ENCODE measurements at places on chromosomes 12 and 14.

GRCh38 chr14:65173973-65174693 lies 71.8 kb upstream of the MAX start:
- DNase-seq: no peak

DNA sequence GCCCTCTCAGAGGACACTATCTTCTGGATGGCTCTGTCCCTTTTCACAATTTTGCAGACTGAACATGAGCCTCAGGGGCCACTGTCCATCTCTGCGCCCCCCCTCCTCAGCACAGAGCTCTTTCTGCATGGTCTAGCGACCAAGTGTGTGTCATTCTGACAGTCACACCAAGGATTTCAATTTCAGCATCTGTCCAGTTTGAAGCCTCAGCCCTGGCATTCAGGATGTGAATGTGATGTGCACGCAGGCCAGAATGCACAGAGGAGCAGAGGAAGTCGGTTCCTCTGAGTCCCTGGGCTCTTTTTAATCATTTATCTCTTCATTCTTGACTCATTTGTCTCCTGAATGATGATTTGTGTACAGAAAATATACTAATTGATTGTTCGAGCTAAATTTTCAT lies 102.0 kb upstream of the PWP1 start:
- no peak for DNase-seq

DNA sequence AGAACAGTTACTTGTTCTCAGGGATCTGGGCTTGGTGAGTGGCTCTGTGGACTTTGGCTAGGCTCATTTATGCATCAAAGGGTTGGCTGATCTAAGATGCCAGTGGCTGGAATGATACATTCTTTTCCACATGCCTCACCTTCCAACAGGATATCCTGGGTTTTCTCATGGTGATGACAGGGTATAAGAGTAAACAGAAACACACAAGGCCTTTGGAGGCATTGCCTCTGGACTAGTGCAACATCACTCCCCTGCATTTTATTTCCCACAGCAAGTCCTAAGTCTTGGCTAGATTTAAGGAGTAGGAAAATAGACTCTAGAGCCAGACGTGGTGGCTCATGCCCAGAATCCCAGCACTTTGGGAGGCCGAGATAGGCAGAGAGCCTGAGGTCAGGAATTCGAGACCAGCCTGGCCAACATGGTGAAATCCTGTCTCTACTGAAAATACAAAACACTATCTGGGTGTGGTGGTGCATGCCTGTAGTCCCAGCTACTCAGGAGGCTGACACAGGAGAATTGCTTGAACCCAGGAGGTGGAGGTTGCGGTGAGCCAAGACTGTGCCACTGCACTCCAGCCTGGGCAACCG lies 47.9 kb downstream of the RPH3A start:
- DNase-seq: no peak

GRCh38 chr12:88035907-88036289 lies 6.7 kb upstream of the C12orf50 start:
- no peak for DNase-seq

DNA sequence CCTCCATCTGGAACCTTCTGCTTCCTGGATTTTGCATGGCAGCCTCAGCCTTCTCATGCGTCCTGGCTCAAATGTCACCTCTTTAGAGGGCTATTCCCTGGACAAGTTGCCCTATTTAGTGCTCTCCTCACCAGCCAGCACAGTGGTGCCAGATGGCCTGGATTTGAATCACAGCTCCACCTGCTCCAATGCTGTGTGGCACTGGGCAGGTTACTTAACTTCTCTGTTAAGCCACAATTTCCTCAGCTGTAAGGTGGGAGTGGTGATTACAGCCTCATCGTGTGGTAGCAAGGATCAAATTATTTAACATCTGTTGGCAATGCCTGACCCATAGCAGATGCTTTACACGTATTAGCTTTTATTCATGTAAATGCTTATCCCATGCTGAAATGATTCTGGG lies 16.7 kb upstream of the POP5 start:
- no peak for DNase-seq

- no peak for DNase-seq
Observed at GRCh38 chr12:8991371-8992345, 2.3 kb downstream of the KLRG1 start.

- no peak for DNase-seq
Observed at GRCh38 chr12:113532292-113532691, 60.6 kb upstream of the LHX5 start.

GRCh38 chr14:34692348-34692747 lies 22.0 kb downstream of the CFL2 start:
- DNase-seq: no peak

- no peak for DNase-seq
Observed at GRCh38 chr12:119942386-119942785, 46.6 kb upstream of the BICDL1 start.

DNA sequence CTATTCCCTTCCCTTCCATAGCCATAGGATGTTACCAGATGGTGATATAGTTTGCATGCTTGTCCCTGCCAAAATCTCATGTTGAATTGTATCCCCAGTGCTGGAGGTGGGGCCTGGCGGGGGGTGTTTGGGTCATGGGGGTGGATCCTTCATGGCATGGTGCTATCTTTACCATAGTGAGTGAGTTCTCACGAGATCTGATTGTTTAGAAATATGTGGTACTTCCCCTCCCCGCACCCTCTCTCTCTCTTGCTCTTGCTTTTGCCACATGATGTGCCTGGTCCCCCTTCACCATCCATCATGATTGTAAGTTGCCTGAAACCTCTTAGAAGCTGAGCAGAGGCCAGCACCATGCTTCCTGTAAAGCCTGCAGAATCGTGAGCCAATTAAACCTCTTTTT lies 181.3 kb downstream of the CAND1 start:
- no peak for DNase-seq

DNA sequence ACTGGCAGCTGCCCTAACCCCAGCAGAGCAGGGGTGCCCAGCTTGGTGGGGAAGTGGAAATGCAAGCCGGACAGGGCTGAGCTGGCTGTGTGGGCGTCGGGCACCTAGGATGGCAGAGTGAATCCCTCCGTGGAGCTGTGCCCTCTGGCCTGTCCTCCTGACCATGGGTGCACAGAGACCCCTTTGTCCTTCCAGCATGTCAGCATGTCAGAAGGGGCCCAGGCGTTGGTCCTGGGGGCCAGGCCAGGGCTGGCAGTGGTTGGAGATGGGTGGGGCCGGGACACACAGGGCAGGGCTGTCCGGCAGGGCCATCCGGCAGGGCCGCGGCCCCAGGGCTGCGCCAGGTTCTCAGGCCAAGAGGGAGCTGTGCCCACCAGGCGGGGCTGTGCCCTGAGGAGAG lies 8.8 kb upstream of the TEX22 start:
- DNase-seq: no peak

GRCh38 chr14:102551995-102552705 lies 40.3 kb upstream of the RCOR1 start:
- DNase-seq: no peak

GRCh38 chr14:92974541-92975345 lies 51.8 kb downstream of the CHGA start:
- no peak for DNase-seq

DNA sequence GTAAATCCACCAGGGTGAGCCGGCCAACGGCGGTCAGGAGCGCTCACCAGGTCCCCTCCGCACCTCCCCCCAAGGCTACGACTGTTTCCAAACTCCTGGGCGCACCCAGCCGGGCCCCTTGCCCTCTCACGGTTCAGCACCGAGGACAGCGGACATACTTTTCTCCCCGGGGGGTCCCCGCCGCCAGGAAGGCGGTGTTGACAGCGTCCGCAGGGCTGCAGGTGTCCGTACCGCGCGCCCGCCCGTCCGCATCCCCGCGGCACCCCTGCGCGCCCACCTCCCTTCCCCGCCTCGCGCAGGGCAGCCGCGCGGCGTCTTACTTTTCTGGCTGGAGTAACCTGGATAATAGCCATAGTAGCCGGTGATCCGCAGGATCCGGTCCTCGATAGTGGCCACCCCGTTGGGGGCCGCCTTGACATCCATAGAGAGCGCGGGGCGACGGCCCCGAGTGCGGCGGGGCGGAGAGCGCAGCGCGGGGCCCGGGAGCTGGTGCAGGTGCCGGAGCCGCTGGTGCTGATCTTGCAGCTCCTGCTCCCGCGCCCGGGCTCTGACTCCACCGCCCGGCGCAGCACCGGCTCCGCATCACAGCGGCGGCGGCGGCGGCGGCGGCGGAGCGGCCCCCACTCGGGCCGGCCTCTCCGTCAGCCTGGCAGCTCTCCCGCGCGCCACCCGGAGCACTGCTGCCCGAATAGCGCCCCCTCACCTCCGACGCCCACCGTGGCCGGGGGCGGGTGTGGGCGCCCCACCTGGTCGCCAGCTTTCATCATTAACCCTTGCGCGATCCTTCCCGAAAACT lies at the start of gene SLC35F4:
Gene SLC35F4 (minus strand): TSS at position 690 of the 796 bp plus-strand sequence.
- DNase-seq: no peak

DNA sequence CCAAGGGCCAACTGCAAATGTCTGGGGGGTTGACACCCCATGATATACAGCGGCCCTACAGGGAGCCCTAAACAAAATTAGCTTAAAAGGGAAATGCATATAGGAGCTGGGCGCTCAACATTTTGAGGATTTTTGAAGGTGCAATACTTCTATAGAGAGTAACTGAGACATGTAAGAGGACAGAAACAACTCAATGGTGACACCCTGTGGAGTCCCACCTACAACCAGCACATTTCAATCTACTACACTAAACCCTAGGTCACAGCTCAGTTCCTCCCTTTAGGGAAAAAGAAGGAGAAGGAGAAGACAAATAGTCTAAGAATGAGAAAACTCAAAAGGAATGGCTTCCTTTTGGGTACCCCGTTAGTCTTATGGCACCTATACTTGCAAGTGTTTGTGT lies 1010.5 kb upstream of the NOVA1 start:
- no peak for DNase-seq

GRCh38 chr14:96502621-96503305 lies 581 bp downstream of the PAPOLA start:
- DNase-seq: no peak

- DNase-seq: no peak
Observed at GRCh38 chr14:70047598-70048312, 141.0 kb downstream of the SLC8A3 start.

- DNase-seq: no peak
Observed at GRCh38 chr12:93536111-93536765, 36.2 kb upstream of the SOCS2 start.

- no peak for DNase-seq
Observed at GRCh38 chr14:102655137-102655536, 62.7 kb downstream of the RCOR1 start.

DNA sequence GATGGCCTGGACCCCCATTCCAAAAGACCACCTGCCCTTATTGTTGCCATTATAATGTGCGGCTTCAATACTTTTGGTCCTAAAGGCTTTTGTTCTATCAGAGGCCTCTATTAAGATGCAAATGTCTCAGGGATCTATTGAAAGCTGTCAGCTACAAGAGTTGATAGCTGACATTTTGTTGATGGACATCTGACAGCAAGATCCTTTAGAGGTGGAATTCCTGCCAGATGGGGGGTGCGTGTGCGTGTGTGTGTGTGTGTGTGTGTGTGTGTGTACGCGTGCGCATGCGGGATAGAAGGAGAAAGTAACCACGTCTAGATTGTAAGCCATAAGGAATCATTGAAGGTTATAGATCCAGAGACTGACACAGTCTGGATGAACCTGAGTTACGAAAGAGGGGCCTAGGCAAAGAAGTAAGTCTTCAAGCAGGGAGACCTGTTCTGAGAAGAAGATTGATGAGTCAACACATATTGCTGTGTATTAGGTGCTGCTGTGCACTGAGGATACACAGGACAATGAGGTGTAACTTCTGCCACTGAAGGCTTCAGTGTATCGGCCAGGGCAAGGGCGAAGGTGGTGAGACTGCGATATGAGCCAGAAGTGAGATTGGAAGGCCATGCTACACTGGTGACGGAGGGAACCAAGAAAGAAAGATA lies 89.2 kb downstream of the PRMT8 start:
- DNase-seq: no peak

DNA sequence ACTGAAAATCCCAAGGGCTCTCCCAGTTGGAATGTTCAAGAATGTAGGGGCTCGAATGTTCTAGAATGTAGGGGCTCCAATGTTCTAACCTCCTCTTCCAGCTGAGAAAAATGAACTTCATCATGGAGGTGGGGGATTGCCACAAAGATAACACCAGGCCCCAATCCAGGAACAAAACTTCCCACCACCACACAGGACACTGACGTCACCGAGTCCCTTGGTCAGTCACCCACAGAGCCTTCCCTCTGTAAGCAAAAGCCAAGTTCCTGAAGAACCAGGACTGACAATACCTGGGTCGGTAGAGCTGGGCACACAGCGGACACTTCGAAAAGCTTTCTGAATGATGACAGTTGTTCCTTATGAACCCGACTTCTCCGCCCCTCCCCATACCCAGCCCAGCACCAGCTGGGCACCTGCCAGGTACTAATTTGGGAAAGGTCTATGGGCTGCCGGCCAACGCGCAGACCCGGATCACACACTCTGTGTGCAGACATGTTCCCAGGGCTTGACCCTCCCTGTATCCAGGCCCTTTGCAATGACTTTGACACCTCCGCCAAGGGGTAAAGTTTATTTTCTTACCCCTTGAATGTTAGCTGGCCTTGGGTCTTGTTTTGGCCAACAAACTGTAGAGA lies 18.9 kb downstream of the ITPK1 start:
- DNase-seq: no peak

DNA sequence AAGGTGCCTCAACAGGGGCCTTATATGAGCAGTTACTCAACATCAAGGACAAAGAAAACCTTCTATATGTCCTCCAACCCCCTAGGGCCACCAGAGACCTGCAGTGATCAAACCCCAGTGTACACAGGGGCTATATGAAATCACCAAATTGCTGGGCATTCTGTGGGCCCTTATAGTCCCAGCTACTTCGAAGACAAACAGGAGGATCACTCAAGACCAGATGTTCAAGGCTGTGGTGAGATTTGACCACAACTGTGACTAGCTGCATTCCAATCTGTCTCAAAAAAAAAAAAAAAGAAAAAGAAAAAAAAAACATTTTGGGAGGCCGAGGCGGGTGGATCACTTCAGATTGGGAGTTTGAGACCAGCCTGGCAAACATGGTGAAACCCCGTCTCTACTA lies 51.0 kb upstream of the PRB2 start:
- no peak for DNase-seq

DNA sequence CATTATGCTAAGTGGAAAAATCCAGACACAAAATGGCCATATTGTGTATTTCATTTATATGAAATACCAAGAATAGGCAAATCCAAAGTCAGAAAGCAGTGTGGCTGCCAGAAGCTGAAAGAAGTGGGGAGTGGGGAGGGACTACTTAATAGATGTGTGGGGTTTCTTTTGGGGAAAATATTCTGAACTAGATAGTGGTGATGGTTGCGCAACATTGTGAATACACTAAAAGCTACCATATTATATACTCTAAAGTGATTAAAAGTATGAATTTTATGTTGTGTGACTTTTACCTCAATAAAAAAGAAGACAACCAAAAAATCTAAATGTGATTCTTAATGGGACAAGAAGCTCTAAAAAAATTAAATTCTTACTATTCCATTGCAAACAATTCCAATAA lies 272.6 kb downstream of the DAD1 start:
- DNase-seq: no peak

GRCh38 chr14:89240414-89240813 lies 176.6 kb downstream of the FOXN3 start:
- DNase-seq: no peak
